Activated naive CD4-positive, alpha-beta T cell treated with anti-CD3 and anti-CD28 coated beads, Interleukin-2, amount 10 ng/mL, durations not matched to agents 5 hours and 36 hours (primary cell): ENCODE measurements at places on chromosomes 7 and 10. TPM values are rescaled to one million over a fixed set of nuclear protein-coding genes. Genes with fewer than 3 reads are reported as not detected.

The LRRC61 gene
- 15.3 TPM for total RNA-seq

The MEOX2 gene
- total RNA-seq: not detected

The TNKS2 gene
- total RNA-seq: 38.4 TPM

The SFRP5 gene
- total RNA-seq: not detected

The MRC1 gene
- total RNA-seq: not detected

The MICU1 gene
- total RNA-seq: 23.9 TPM

The ZNF727 gene
- not detected for total RNA-seq

The LEP gene
- not detected for total RNA-seq

The OR2A42 gene
- total RNA-seq: 0.10 TPM

The AMPH gene
- not detected for total RNA-seq

The KCNIP2 gene
- total RNA-seq: 4.5 TPM

The STARD3NL gene
- 16.9 TPM for total RNA-seq

The GRM8 gene
- total RNA-seq: not detected

The TAX1BP1 gene
- 68.2 TPM for total RNA-seq

The NKX1-2 gene
- not detected for total RNA-seq

The UBE2D4 gene
- total RNA-seq: 7.0 TPM

The AGMO gene
- total RNA-seq: not detected

The ANKRD1 gene
- total RNA-seq: not detected

The TSPAN14 gene
- total RNA-seq: 138 TPM

The C7orf57 gene
- 0.28 TPM for total RNA-seq

The CLRN3 gene
- total RNA-seq: not detected

The SVOPL gene
- 2.1 TPM for total RNA-seq

The PPP1R3C gene
- total RNA-seq: not detected

The WDR86 gene
- total RNA-seq: 0.13 TPM

The NEUROD6 gene
- not detected for total RNA-seq

The ZNF777 gene
- 14.2 TPM for total RNA-seq

The AKR1E2 gene
- total RNA-seq: 7.3 TPM

The TRIM73 gene
- 10.1 TPM for total RNA-seq

The ZNF853 gene
- total RNA-seq: 0.60 TPM

The CCNJ gene
- total RNA-seq: 4.3 TPM

The POLR1F gene
- total RNA-seq: 16.3 TPM

The PROSER2 gene
- total RNA-seq: 0.33 TPM

The NRG3 gene
- total RNA-seq: not detected

The MYPN gene
- total RNA-seq: not detected
